ENCODE measurements at places on chromosomes 2 and 18. TPM values are rescaled to one million over a fixed set of nuclear protein-coding genes. Genes with fewer than 3 reads are reported as not detected.

- H3K4me1 ChIP-seq = no peaks in the 10 kb centered on the region
- no peak overlapping the region for H3K27ac ChIP-seq
- H3K4me3 ChIP-seq = no peak overlapping the region
- no peak for DNase-seq
- H3K27me3 ChIP-seq = no peaks in the 10 kb centered on the region
These were observed 204.8 kb upstream of the SYT4 start for GRCh38 chr18:43482136-43482535.

GRCh38 chr2:42964439-42965083 is 172.2 kb upstream of the HAAO start:
- H3K27ac ChIP-seq = peak overlapping the region; percentile 57
- no peak overlapping the region for H3K4me3 ChIP-seq
- no peaks in the 10 kb centered on the region for H3K27me3 ChIP-seq
- peaks cover 87% of the 10 kb centered on the region for H3K4me1 ChIP-seq

ACADL gene
- polyA plus RNA-seq = 17.8 TPM

RAPGEF4 gene
- 3.6 TPM for polyA plus RNA-seq

All from thymus (tissue), 14 donors.